ENCODE measurements at places on chromosomes 4 and X.

DNA sequence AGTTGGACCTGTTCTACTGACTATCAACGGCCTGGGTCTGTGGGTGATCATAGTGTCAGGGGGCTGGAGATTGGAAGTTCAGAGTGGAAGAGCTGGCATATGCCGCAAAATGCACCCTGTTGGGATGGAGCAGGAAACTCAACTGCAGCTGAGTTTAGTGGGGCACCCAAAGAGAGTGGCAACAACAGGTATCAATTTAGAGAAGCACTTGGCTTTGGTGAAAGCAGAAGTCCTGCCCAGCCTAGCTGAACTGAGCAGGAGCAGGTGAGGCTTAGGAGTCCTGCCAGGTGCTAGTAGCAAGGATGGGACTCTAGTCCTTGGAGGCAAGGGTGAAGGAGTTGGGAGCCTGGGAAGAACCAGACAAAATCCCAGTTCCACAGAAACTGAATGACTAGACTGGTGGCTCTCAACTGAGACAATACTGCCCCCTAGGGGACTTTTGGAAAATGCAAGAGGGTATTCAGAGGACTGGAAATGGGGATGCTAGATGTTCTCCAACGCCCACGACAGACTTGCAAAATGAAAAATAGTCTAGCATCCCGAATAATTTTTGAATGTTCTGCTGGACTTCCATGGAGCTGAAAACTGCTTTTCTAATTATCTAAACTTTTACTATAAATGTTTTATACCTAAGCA, 49.4 kb downstream of the RTL9 start:
- DNase-seq, result no peak

GRCh38 chr4:122889726-122890125, 32.7 kb downstream of the NUDT6 start:
- no peak for DNase-seq

DNA sequence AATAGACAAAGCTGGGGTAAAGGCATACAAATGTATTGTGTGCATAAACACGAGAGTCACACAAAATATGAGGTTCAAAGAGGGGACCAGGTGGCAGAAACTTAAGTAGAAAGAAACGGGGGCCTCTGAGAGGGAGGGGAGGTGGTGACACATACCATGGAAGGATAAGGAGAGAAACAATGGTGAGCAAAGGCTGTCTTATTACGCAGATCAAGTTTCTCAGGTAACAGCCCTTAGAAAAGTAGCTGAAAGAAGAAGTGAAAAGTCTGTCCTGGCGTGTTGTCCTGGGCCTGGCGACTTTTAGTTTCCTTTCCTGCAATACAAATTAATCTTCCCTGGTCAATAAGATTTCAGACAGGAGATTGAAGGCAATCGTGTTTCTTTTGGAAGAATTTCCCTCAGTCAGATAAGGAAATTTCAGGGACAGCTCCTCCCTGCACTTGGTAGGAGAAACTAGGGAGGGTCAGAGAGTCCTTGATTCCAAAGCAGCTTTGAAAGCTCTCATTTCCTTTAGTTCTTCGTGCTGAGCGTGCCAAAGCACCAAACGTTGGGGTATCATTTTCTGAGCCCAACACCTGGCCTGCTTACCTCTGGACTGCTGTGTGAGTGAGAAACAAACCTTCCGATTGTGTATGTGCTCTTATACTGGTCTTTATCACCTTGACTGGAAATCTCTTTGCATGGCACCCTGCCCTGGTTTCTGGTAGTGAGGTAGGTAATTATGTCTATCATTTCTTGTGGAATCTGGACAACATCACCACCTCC, 676.7 kb upstream of the LCORL start:
- DNase-seq, result no peak

GRCh38 chrX:18016941-18017340, 155.8 kb upstream of the RAI2 start:
- no peak for DNase-seq

DNA sequence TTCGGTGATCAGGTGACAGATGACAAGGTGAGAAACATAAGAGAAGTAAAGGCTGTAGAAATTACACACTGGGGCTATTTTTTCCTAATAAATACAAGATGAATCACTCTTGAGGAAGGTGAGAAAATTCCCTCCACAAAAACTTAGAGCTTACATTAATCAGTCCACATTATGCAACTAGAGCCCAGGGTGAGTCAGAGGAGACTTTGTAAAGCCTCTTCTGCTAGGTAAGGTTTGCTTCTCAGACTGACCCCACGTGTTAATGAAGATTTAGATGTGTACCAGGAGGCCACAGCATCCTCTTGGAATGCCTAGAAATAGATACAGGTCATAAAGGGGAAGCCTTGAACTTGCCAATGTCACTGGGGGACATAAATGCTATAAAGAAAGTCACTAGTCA, 396.0 kb upstream of the SMIM31 start:
- no peak for DNase-seq

DNA sequence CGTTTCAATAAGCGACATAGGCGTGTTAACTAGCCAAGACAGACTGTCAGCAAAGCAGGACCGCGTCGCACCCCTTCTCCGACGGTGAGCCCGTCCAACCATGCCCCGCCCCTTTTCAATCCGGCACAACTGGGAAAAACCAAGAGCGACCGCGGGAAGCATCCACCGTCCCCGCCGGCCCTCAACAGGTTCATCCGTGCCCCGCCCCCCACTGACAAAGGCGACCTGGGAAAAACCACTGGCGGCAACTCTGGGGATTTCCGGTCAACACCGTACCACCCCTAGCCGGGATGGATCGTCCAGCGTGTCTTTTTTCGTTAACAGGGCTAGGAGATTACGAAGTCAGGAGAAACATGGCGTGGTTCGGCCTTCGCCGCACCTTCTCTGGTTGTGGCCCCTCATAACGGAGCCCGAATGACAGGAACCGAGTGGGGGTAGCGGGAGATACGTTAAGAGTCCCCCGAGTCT, 377 bp downstream of the TIMM17B start:
- DNase-seq, result peak; percentile 64

DNA sequence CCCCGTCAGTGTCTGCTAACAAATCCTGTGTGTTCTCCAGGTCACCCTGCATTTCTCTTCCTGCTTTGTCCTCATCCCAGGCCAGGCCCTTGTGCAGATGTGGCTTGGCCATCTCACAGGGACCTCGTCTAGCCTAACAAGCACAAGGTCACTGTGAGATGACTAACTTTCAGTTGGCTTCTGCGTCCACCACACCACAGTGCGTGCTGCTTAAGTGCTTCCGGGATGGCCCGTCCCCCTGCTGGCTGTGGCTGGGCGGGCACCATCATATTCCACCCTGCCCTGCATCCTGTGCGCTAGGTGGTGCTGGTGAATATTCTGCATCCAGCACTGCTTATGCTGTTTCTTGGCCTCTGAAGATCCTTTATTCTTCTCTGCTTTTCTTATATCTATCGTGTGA, 33.8 kb downstream of the RBBP7 start:
- DNase-seq, result no peak

GRCh38 chr4:153652051-153652784, 31.9 kb upstream of the TLR2 start:
- DNase-seq, result no peak

DNA sequence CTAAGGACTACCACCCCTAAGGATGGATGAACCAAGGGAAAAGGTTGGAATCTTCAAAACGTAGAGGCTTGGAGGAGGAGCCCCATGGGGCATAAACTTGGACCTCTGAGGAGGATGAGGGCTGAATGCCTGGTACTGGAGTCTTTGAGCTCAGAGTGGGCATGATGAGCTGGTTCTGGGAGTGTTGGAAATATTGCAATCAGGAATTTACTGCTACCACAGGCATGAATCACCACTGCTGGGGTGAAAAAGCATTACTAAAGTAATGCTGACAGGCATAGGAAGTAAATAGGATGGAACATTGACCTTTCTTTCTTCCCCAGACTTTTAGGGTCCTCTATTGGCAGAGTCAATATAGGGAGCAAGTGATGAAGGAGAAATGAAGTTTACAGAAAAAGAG, 105.8 kb upstream of the RPS6KA3 start:
- no peak for DNase-seq

DNA sequence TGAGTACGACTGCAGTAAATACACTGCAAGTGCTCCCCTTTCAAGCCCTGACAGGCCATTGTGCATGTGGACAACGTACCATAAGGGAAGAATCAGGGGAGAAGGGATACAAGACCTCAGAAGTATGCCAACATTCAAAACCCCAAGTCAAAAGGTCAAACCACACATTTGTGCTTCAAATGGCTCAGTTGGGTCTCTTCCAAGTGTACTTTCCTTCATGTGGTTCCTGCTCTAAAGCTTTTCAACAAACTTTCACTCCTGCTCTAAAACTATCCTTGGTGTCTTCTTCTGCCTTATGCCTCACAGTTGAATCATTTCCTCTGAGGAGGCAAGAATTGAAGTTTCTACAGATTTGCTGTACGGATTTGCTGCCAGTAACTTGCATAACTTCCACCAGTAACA, 305.7 kb upstream of the SLIT2 start:
- DNase-seq, result no peak

- DNase-seq, result no peak
These were observed 931.7 kb upstream of the HS3ST1 start for GRCh38 chr4:12360391-12360790.

- DNase-seq, result no peak
These were observed 12.5 kb upstream of the SEL1L3 start for GRCh38 chr4:25875281-25875745.

DNA sequence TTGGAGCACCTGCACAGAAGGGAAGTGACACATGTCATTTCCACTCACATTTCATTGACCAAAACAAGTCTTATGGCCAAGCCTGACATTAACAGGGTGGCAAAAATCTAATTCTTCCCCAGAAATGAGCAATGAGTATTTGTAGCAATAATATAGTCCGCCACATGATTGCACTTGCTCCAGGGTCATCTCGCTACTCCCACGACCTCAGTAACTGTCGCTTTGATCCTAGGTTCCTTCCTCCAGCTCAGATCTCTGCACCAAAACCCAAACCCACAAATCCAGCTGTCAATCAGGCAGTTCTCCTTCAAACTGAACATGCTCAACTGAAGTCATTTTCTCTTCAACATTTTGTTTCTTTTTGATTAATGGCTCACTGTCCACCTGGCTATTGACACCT, 25.2 kb upstream of the PTTG2 start:
- no peak for DNase-seq

Data from omental fat pad (tissue), 4 donors.